ENCODE measurements at places on chromosomes 1 and 21.

DNA sequence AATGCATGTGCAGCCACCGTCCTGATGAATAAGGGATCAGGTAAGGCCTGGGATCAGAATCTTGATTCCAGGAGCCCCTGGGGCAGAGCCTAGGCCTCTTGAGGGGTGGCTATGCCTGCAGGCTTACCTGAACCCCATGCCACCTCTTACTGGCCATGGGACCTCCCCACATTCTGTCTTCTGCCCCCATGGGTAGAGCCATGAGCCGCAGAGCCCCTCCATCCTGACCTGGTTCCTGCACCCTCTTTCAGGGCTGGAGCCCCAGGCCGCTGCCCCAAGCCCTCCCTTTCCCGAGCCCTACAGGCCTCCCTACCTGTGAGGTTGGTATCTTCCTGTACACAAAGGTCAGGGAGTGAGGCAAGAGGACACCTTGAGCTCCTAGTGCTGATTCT is 120.8 kb downstream of the DMRTB1 start:
- DNase-seq: peak; percentile 25

DNA sequence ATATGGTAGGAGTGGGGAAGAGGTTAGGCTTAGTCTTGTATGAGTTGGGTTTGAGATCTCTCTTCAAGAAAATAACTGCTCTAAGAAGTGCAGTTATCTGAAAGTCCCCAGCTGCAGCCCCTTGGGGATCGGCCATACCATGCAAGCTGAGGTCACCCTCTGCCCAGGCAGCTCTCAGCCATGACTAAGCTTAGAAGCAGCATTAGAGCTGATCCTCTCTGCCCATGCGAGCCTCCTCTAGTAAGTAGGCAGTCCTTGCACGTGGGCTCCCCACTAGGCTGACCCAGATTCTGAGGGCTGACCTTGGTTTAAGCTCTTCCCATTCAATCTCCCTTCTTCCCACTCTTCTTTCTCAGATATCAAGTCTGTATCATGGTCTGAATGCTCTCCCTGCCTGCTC is 121.0 kb upstream of the UBE2U start:
- DNase-seq: no peak

GRCh38 chr1:187396226-187396625 is 567.5 kb downstream of the PLA2G4A start:
- DNase-seq: no peak

GRCh38 chr21:34890724-34891612 is 158.1 kb downstream of the RUNX1 start:
- DNase-seq: peak; percentile 63

DNA sequence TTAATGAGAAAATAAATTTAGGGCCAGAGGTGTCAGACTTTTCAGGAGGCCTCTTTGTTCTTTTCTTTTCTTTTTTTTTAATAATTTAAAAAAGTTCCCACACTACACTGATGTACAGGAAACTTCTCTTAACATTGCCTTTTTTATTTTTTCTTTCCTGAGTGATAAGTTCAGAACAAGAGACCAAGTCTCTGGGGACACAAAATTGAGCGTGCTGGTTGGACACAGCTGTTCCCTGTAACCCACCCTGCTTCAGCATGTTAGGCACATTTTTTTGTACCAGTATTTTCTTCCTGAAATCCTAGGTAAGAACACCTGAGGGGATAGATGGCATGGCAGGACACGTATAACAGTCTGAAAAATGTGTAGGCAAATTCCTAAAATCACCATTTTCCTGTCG is 50.1 kb downstream of the PBX1 start:
- DNase-seq: no peak

DNA sequence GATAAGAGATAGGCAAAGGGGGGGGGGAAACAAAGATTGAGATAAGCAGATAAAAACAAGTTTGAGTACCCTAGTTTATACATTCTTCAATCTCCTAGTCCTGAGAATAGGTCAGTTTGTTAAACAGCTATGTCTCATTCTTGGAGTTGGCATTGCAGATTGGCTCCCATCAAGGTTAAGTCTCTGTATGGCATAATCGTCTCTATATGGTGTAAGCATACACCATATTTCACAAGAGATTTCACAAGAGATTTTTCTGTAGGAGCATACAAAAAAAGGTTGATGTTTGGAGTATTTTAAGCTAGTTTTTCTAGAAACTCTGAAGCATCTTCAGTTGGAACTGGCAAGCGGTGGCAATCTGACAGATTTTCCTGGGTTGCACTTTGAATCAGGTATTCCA is 35.8 kb downstream of the NCAM2 start:
- DNase-seq: no peak

GRCh38 chr1:93448292-93448982 is 519 bp downstream of the FNBP1L start:
- DNase-seq: peak; percentile 73

GRCh38 chr1:203038217-203038741 is 12.0 kb downstream of the PPFIA4 start:
- no peak for DNase-seq

Data from Peyer's patch (tissue), 4 donors.